ENCODE measurements at places on chromosomes 7 and 10.

GRCh38 chr10:97548828-97549455, 23.6 kb upstream of the ANKRD2 start:
- no peak for DNase-seq

- DNase-seq: no peak
Measured at GRCh38 chr10:83990126-83990525, 149.2 kb upstream of the GHITM start.

DNA sequence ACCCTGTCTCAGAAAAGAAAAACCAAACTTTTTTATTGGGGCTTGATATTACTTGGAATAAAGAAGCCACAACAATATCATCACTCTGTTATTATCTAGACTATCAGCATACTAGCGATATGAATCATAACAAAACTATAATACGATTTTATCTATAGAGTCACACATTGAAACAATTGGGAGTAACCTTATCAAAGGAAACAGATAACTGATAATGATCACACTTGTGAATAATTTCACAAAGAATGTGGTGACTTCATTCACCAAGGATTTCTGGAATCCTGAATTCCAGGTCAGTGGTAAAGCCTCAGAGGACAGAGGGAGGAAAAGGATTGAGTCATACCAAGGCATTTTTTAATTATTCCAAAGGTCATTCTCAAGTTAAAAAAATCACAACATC, 32.1 kb upstream of the NMT2 start:
- DNase-seq: no peak

GRCh38 chr7:47379629-47380324, 202.1 kb downstream of the TNS3 start:
- DNase-seq: no peak

DNA sequence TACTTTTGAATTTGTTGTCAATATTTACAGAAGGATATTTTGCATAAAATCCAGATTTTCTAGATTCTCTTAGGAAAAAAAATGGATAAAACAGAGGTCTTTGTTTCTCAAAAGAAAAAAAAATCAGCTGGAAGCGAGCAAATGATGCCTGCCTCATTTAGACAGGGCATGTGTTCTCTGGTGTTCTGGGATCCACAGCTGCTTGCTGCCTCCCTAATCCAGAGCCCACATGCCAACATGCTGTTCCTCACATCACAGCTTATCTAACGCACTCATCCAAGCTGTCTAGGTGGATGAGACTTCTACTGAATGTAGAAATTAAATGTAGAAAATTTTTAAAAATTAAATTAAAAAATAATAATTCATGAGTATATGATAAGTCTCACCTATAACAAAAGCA, 630.1 kb downstream of the SORCS1 start:
- no peak for DNase-seq

- no peak for DNase-seq
Measured at GRCh38 chr10:60828489-60828852, 50.2 kb downstream of the CDK1 start.

DNA sequence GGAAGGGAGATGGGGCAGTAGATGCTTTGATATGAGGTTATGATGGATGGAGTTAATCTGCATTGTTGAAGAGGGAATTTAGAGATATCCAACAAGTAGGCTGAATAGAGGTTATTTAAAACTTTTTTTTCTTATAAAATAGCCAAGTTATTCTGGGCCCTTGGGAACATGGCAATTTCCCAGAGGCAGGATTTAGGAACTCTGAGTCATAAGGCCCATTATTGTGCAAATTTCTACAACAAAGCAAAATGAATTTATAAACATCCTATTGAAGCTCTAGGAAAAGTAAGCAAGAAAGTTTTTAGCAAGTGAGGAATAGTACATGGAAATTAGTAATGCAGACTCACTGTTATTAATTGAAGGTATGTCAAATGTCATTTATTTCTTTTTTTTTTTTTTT, 160.9 kb upstream of the NPY start:
- no peak for DNase-seq

GRCh38 chr10:102951316-102951715, 33.2 kb downstream of the CNNM2 start:
- no peak for DNase-seq

- DNase-seq: no peak
Measured at GRCh38 chr10:103499881-103500280, 6.4 kb downstream of the NEURL1 start.

DNA sequence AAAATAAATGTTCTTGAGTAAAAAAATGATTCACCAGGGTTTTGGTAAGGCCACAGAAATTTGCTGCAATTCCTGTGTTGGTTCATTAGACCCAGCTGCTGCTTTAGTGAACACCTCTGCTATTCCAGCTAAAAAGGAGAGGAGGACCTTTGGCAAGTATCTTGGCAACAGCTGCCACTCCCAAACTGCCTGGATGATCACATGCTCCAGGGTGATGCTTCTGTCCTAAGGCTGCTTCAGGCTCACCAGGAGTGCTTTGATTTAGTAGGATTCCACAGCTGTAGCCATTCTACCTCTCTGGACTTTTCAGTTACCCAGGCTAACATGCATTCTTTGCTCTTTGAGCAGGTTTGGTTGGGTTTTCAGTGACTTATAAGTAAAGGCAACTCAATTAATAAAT, 82.6 kb upstream of the NPVF start:
- peak; percentile 51 for DNase-seq
